ENCODE measurements at places on chromosomes 13 and 19. TPM values are rescaled to one million over a fixed set of nuclear protein-coding genes. Genes with fewer than 3 reads are reported as not detected.

CSNK1A1L gene
- not detected for total RNA-seq

DNA sequence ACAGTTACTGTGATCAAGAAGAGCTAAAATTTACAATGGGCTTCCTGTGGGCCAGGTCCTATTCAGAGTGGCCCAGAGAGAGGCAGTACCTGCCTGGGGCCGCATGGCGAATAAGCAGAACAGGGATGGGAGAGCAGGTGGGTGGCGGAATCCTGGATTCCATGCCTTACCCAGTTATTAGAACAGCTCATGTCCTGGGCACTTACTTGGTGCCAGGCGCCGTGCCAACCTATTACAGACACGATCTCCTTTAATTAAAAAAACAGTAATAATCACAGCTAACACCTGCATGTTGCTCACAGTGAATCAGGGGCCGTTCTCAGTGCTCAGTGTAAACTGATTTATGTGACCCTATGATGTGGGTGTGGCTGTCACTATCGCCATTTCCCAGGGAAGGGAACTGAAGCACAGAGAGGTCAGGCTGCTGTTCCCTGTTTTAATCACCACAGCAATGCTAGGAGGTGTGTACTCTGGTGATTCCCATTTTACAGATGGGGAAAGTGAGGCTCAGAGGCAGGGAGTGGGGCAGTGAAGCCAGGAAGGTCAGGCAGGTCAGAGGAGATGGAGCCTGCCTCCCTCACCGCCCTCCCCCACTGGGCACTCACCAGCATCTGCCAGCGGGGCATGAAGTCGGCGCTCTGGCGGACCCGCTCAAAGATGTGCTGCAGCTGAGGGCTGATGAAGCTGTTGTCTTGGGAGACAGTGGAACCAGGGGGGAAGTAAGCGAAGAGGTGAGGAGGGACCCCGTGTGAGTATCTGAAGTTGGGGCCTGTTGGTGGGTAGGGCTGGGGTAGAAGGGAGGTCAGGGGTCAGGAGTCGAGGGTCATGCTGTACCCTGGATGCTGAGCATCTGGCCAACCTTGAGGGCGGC lies 12.0 kb downstream of the COQ8B start:
- peaks cover 1% of the 10 kb centered on the region for H3K27me3 ChIP-seq
- H3K27ac ChIP-seq: no peak overlapping the region
- no peak for DNase-seq

DNA sequence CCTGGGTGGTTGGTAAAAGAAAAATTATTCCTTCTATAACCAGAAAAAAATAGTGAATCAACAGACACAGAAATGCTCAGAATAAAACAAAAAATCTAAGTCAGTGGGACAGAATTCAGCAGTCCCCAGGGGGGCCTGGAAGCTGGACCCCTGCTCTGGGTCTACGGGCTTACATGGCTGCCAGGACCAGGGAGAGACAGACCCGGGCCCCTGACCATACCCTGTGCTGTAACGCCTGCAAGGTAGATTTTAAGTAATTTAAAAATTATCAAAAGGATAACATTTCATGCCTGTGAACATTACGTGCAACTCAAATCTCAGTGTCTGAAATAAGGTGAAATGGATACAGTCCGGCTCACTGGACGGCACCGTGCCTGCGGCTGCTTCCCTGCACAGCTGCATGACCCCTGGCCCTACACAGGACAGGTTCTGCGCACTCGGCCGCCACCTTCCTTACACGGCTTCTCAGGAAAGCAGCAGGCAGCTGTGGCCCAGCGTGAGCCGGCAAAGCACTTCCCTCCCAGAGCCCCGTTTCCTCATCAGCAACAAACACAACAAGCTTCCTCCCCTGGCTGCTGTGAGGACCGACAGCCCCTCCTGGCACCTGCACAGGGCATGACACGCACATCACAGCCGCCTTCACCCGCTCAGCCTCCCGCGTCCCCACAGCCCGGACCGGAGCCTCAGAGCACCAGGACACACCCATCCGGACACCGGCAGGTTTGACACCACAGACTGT lies 22.2 kb downstream of the RASA3 start:
- DNase-seq: peak; percentile 74
- H3K4me1 ChIP-seq: peaks cover 74% of the 10 kb centered on the region
- H3K27ac ChIP-seq: peak overlapping the region; percentile 57
- H3K27me3 ChIP-seq: peaks cover 28% of the 10 kb centered on the region
- peaks cover 26% of the 10 kb centered on the region for H3K36me3 ChIP-seq
- peak overlapping the region; percentile 47 for H3K4me3 ChIP-seq

DNA sequence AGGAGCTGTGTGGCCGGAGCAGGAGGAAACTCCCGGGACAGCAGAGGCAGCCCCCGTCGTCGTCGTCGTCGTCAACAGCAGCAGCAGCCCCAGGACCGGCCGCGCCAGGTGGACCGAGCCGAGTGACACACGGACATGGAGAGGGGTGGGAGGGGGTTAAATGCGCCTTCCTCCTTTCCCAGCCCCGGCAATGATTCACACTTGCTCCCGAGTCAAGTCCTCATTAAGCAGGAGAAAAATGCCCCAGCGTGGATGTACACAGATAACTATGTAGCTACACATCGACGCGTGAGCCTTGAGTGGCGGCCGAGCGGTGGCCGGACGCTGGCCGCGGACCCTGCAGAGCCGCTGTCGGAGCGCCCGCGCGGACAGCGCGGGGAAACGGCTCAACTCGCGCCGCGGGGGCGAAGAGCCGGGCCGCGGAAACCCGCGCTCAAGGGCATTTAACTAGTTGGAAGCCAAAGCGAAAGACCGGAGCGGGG lies 645 bp downstream of the UBL3 start:
- H3K4me3 ChIP-seq: peak overlapping the region; percentile 100
- peaks cover 19% of the 10 kb centered on the region for H3K4me1 ChIP-seq
- peaks cover 5% of the 10 kb centered on the region for H3K36me3 ChIP-seq
- DNase-seq: peak; percentile 56
- H3K27ac ChIP-seq: peak overlapping the region; percentile 99
- peaks cover 7% of the 10 kb centered on the region for H3K27me3 ChIP-seq

DNA sequence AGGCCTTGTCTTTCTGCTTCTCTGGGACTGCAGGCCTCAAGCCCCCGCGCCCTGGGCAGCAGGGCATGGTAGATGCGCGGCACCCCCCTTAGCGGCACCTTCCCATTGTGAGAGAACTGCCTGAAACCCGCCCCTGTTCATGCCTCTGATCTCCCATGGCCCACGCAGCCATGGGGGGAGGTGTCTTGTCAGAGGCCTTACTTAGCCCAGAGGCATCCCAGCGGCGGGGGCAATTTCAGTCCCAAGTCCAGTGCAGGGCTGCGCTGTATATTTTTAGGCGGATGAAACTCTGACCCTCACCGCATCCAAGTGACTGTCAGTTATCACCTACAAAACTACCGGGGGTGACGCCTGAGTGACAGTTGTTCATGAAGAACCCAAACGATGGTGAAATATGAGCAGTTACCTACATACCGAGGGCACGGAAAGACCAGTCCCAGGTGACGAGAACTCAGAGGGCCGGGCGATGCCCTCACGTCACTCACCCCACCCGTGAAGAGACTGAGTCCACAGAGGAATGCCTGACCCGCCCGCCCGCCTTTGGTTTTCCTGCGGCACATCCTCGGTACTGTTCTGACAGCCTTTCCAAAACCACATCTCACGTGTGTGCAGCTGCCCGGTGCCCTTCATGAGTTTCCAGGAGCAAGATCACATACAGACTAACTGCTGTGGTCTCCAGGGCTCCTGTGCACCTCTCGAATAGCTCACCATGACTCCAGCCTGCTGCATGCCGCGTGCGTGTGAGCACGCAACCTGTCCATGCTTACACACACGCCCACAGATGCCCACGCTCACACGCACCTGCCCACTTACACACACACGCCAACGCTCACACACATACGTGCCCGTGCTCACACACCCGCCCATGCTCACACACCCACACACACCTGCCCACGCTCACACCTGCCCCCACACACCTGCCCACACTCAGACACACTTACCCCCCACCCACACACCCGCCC lies 14.4 kb downstream of the IL17D start:
- H3K27ac ChIP-seq: no peak overlapping the region
- H3K36me3 ChIP-seq: no peaks in the 10 kb centered on the region
- DNase-seq: no peak
- peaks cover 11% of the 10 kb centered on the region for H3K27me3 ChIP-seq
- no peak overlapping the region for H3K4me3 ChIP-seq

DNA sequence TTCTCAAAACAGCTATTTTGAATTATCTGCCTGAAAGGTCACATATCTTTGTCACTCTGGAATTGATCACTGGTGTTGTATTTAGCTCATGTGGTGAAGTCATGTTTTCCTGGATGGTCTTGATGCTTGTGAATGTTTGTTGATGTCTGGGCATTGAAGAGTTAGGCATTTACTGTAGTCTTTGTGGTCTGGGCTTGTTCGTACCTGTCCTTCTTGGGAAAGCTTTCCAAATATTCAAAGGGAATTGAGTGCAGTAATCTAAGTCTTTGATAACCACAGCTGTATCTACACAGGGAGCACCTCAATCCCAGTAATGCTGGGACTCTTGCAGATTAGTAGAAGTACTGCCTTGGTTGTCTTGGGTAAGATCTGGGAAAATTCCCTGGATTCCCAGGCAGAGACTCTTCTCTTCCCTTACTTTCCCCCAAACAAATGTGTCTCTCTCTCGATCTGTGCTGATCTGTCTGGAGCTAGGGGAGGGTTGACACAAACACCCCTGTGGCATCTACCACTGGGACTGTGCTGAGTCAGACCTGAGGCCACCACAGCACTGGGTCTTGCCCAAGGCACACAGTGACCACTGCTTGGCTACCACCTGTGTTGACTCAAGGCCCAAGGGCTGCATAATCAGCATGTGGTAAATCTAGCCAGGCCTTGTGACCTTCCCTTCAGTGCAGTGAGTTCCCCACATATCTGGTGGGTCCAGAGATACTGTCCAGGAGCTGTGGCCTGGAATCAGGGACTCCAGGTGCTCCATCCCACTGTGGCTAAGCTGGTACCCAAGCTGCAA lies 5.5 kb upstream of the CYP4F3 start:
- no peak overlapping the region for H3K27ac ChIP-seq
- H3K27me3 ChIP-seq: peaks cover 5% of the 10 kb centered on the region
- H3K4me3 ChIP-seq: no peak overlapping the region
- peaks cover 6% of the 10 kb centered on the region for H3K36me3 ChIP-seq

DNA sequence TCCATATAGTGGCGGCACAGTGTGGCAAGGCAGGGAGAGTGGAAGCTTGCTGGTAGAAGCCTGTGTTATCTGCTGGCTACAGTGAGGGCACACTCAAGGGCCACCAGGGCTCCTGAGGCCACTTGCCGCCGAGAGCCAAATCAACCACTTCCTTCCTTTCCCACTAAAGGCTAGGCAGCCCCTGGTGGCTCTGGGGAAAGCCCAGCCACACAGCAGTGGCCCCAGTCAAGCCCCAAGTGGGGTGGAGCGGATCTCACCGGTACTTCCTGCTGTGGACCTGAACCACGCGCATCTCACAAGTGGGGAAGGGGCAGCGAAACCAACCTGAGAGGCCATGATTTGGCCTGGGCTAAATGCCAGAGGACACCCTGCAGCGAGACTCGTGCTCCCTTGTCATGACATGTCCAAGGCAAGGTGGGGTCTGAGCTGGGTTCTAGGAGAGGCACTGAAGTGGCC lies 21.9 kb upstream of the SLC35E1 start:
- H3K27ac ChIP-seq: no peak overlapping the region
- peaks cover 3% of the 10 kb centered on the region for H3K36me3 ChIP-seq
- no peak for DNase-seq
- peaks cover 9% of the 10 kb centered on the region for H3K27me3 ChIP-seq
- no peak overlapping the region for H3K4me3 ChIP-seq

DNA sequence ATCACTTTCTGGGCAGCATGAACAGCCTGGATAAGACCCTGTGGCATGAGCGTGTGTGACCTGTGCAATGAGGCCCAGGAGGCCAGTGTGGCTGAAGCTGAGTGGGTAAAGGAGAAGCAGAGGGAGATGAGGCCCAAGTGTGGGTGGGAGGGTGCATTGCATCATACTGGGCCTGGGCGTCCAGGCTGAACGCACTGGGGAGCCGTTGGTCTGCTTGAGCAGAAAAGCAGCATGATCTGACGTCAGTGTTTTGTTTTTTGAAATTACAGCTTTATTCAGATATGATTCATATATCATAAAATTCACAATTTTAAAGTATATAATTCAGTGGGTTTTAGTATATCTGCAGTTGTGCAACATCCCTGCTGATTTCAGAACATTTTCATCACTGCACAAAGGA lies 409.7 kb downstream of the HS6ST3 start:
- no peak overlapping the region for H3K27ac ChIP-seq
- no peak overlapping the region for H3K4me3 ChIP-seq
- no peaks in the 10 kb centered on the region for H3K27me3 ChIP-seq
- no peak for DNase-seq
- H3K36me3 ChIP-seq: no peaks in the 10 kb centered on the region

DNA sequence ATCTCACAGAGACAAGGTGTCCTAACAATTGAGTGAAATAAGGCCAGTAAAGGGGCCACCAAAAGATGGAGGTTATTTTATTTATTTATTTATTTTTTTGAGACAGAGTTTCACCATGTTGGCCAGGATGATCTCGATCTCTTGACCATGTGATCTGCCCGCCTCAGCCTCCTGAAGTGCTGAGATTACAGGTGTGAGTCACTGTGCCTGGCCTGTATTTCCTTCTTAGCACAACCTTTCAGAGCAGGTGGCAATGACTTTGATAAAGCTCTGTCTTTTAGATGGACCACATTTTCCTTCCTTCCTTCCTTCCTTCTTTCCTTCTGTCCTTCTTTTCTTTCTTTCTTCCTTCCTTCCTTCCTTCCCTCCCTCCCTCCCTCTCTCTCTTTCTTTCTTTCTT lies 11.0 kb upstream of the DOCK6 start:
- peaks cover 20% of the 10 kb centered on the region for H3K4me1 ChIP-seq
- no peaks in the 10 kb centered on the region for H3K36me3 ChIP-seq
- H3K27ac ChIP-seq: no peak overlapping the region
- no peak overlapping the region for H3K4me3 ChIP-seq
- H3K27me3 ChIP-seq: peaks cover 2% of the 10 kb centered on the region
- DNase-seq: no peak
